ENCODE measurements at places on chromosomes 12 and 14. TPM values are rescaled to one million over a fixed set of nuclear protein-coding genes. Genes with fewer than 3 reads are reported as not detected.

- H3K27me3 ChIP-seq: no peaks in the 10 kb centered on the region
- H3K36me3 ChIP-seq: no peaks in the 10 kb centered on the region
- no peak overlapping the region for H3K4me3 ChIP-seq
- no peaks in the 10 kb centered on the region for H3K4me1 ChIP-seq
- H3K27ac ChIP-seq: no peak overlapping the region
- DNase-seq: no peak
These were observed 3.0 kb upstream of the SLC38A1 start for GRCh38 chr12:46271863-46272262.

The MAPKAPK5 gene
- total RNA-seq: 35.7 TPM

The PTGDR gene
- total RNA-seq: 2.0 TPM

- no peak for DNase-seq
- H3K27ac ChIP-seq: peak overlapping the region; percentile 65
- H3K4me3 ChIP-seq: no peak overlapping the region
- H3K27me3 ChIP-seq: no peaks in the 10 kb centered on the region
- H3K36me3 ChIP-seq: no peaks in the 10 kb centered on the region
These were observed 145.5 kb downstream of the AKAP6 start for GRCh38 chr14:32474478-32475195.

The RBP5 gene
- 0.71 TPM for total RNA-seq

The ADCY6 gene
- total RNA-seq: 102 TPM

The FERMT2 gene
- total RNA-seq: 225 TPM

DNA sequence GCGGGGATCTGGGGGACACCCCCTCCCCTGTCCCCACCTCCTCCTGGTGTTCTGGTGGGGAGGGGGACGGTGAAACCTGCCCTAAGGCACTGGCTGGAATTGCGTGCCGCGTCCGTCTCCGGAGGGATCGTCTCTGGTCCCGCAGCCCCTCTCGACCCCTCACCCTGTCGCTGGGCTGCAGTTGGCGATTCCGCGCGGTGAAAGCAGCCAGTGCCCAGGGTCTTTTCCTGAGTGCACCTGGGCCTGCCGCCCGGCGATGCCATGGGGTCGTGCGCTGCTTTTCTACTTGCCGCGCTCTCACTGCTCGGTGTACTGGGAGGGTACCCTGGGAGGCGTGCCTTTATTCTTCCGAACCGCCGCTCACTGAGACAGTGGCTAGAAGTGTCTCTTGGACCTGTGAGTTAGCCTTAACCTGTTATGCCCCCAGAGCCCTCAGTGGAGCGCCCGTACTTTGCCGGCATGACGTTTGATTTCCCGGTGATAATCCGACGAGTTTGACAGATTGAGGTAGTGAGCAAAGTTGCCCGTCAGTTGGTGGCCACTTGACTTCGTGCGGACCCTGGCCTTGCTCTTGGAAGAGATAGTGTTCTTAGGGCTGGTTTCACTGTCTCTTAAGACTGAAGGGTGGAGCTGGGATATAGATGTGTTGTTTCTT is 788 bp downstream of the SFSWAP start:
- H3K4me1 ChIP-seq: peaks cover 15% of the 10 kb centered on the region
- H3K36me3 ChIP-seq: peaks cover 24% of the 10 kb centered on the region
- H3K27ac ChIP-seq: no peak overlapping the region
- no peak for DNase-seq
- H3K27me3 ChIP-seq: no peaks in the 10 kb centered on the region
- H3K4me3 ChIP-seq: peak overlapping the region; percentile 90

- no peaks in the 10 kb centered on the region for H3K4me1 ChIP-seq
- H3K36me3 ChIP-seq: no peaks in the 10 kb centered on the region
- H3K27ac ChIP-seq: no peak overlapping the region
- DNase-seq: no peak
These were observed 3.4 kb upstream of the TMEM229B start for GRCh38 chr14:67491741-67492507.

GRCh38 chr14:49478784-49479183 is 107.4 kb downstream of the RPS29 start:
- no peaks in the 10 kb centered on the region for H3K27me3 ChIP-seq
- no peak overlapping the region for H3K27ac ChIP-seq
- DNase-seq: no peak
- no peaks in the 10 kb centered on the region for H3K36me3 ChIP-seq
- H3K4me1 ChIP-seq: peaks cover 3% of the 10 kb centered on the region

DNA sequence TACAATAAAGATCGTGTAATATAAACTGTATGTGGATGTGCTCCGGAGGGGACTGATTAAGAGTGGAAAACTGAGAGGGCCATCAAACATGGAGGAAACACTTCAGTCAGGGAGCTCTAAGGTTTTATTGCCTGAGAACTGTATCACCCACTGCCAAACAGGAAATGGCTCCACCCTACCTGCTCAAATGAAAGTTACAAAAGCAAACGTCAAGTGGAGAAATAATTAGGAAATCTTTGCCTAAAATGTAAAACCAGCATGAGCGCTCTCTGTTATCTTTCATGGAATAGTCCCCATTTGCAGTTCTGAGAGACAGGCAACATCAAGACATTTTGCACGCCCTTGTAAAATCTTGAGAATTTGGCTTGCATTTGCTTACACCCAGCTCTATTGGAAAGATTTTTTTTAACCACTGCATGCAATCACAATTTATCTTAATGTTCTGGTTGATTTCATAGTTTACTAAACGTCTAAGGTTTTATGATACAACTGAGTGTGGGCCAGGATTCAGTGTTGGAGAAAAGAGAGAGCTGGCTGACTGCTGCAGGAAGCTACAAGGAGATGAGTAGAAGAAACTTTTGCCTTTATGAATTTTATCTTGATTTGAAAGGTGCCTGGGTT is 344.0 kb upstream of the PRICKLE1 start:
- no peak overlapping the region for H3K4me3 ChIP-seq
- H3K4me1 ChIP-seq: no peaks in the 10 kb centered on the region
- H3K27me3 ChIP-seq: no peaks in the 10 kb centered on the region
- H3K36me3 ChIP-seq: no peaks in the 10 kb centered on the region
- no peak overlapping the region for H3K27ac ChIP-seq

GRCh38 chr14:105912641-105913180 is 386.3 kb downstream of the TMEM121 start:
- no peak overlapping the region for H3K27ac ChIP-seq
- no peaks in the 10 kb centered on the region for H3K4me1 ChIP-seq

DNA sequence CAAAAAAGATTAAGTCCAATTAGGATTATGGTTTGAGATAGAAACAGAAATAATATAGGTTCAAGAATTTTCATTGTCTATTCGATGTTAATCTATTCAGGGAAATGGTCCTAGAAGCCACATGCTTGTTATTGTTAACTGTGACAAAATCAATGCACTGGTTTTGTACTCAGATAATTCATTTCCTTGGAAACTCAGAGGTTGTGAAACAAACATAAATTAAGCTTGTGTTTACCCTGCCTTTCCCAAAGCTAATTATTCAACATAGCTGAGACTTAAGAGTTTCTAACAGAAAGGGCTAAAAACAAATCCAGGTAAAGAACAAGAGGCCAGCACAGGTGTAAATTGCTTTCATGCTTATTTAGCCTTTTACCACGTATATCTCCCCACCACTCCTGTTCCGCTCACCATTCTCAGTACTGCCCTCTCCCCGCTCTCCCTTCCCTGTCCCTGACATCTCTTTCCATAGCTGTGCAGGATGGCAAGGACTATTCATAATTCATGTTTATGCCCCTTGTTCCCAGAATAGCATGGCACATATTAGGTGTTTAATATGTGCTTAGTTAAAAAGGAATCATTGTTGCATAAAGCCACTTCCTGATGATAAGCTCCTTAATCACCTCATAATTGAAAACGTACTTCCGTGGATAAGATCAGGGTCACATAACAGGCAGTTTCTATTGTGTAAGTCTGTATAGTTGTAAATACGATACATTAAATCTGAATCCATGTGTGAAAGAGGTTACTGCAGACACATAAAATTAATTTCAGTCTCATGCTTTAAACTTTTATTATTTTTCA is 131.8 kb upstream of the USP15 start:
- no peaks in the 10 kb centered on the region for H3K36me3 ChIP-seq
- no peaks in the 10 kb centered on the region for H3K4me1 ChIP-seq
- no peak overlapping the region for H3K4me3 ChIP-seq
- DNase-seq: no peak

The ARMH4 gene
- 10.0 TPM for total RNA-seq

- no peak for DNase-seq
- H3K27me3 ChIP-seq: no peaks in the 10 kb centered on the region
- no peaks in the 10 kb centered on the region for H3K4me1 ChIP-seq
- peaks cover 6% of the 10 kb centered on the region for H3K36me3 ChIP-seq
- H3K27ac ChIP-seq: no peak overlapping the region
These were observed 6.8 kb upstream of the UNC119B start for GRCh38 chr12:120703311-120703942.

DNA sequence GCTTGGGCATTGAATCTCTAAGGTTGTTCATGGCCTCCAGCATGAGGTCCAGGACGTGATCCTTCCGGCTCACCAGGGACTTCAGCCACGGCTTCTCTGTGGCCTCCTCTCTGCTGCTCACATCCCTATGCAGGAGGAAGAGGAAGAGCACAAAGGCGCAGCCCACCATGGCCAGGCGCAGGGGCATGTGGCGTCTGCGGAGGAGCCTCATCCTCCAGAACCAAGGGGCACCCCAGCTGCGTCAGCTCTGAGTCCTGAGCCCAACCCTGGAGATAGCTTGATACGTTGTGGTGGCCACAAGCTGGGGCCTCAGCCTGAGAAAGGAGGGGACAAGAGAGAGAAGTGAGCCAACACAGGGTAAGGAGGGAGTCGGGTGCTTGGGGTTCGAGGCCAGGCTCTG is 11.6 kb downstream of the GALNT6 start:
- peaks cover 4% of the 10 kb centered on the region for H3K4me1 ChIP-seq
- H3K27me3 ChIP-seq: no peaks in the 10 kb centered on the region
- no peaks in the 10 kb centered on the region for H3K36me3 ChIP-seq
- H3K27ac ChIP-seq: no peak overlapping the region
- DNase-seq: no peak

- H3K36me3 ChIP-seq: no peaks in the 10 kb centered on the region
- H3K4me3 ChIP-seq: no peak overlapping the region
- no peaks in the 10 kb centered on the region for H3K27me3 ChIP-seq
- H3K4me1 ChIP-seq: peaks cover 5% of the 10 kb centered on the region
- no peak overlapping the region for H3K27ac ChIP-seq
These were observed 1.3 kb upstream of the NUDT14 start for GRCh38 chr14:105182296-105183020.

The TBX5 gene
- total RNA-seq: 1.5 TPM

DNA sequence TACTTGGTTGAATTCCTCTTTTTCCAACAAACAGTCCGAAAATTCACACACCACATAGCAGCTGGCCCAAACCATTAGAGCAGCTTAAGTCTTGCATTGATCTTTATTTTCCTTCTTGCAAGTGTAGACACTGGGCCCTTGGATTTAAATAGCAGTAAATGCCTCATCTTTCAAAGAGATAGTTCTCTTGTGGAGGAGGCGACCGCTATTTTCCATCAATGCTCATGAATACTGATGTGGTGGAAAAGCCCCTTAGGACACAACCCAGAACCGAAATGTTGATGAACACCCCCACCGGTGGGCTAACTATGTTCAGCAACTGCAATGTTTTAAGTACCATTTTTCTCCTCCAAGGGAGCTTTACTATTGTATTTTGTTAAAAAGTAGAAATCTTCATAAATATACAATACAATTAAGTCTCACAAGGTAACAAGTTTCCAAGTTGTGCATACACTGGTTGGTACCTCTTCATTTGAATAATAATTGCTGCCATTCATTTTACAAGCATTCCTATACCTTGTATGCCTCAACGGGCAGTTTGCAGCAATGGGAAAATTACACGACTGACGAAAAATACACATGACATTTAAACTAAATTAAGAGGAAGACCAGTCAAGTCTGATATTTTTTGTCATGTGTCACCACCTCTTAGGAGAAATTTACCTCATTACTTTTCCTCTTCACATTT is 18.0 kb downstream of the NIN start:
- H3K27me3 ChIP-seq: no peaks in the 10 kb centered on the region
- no peak for DNase-seq
- H3K27ac ChIP-seq: no peak overlapping the region
- no peaks in the 10 kb centered on the region for H3K36me3 ChIP-seq
- no peaks in the 10 kb centered on the region for H3K4me1 ChIP-seq

The GLRX5 gene
- total RNA-seq: 22.9 TPM

The AREL1 gene
- 29.6 TPM for total RNA-seq

- peak overlapping the region; percentile 99 for H3K27ac ChIP-seq
- H3K4me3 ChIP-seq: peak overlapping the region; percentile 96
- DNase-seq: no peak
- H3K36me3 ChIP-seq: peaks cover 19% of the 10 kb centered on the region
- H3K27me3 ChIP-seq: no peaks in the 10 kb centered on the region
These were observed 2.2 kb downstream of the ZFP36L1 start for GRCh38 chr14:68790644-68791077.

DNA sequence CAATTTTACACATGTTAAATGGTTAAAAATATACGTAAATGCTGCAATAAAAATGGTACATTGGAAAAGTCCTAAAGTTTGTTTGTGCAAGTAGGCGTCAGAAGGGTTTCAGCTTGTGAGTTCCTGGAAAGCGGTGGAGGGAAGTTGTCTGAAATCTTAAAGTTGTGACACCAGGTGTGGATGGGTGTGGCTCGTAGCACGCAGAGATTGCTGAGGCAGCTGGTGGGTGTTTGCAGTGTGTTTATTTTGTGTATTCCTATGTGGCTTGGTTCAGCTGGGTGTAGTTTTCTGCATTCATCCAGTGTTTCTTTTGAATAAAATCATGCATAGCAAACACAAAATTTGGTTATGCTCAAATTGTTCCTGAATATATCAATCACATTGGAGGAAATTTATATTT is 136.8 kb upstream of the TBX3 start:
- DNase-seq: no peak
- no peaks in the 10 kb centered on the region for H3K27me3 ChIP-seq
- H3K27ac ChIP-seq: no peak overlapping the region
- no peaks in the 10 kb centered on the region for H3K36me3 ChIP-seq
- H3K4me1 ChIP-seq: no peaks in the 10 kb centered on the region

DNA sequence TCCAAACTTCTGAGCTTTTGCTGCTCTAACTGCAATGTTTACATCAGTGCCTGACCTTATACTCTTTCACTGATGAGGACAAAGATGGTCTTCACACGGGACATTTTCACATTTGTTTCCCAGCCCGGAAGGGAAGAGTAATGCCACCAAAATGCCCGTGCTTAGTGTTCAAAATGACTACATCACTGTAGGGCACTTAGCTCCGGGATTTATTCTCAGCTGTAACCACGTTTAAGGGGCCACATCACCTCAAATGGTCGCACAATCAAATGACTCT is 2.9 kb downstream of the GSG1 start:
- no peak for DNase-seq
- no peaks in the 10 kb centered on the region for H3K36me3 ChIP-seq
- no peaks in the 10 kb centered on the region for H3K27me3 ChIP-seq
- peaks cover 52% of the 10 kb centered on the region for H3K4me1 ChIP-seq

The NANOG gene
- 0.35 TPM for total RNA-seq

The SLC39A5 gene
- not detected for total RNA-seq

DNA sequence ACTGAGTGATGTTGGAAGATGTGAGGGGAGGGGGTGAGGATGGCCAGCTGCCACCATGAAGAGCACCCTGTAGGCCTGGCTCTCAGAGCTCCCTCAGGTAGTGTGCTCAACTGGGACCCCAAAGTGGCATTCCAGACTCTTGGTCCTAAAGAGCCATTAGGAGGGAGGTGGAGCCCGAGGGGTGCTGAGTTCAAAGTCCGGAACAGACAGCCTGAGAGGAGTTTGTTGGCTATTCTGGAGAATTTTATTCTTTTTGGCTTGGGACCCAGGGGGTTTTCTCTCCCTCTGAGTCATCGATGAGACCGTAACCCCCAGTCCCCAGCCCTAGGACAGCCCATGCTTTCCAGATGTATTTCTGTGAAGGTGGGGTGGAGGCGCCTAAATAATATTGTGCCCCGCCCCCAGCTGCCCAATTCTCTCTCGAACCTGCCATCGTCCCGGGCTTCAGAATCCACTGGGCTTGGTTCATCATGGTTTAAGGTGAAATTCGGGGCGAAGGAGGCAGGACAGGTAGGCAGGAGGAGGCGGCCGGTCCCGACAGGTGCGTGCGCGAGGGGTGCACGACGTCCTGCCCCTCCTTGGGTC is 690 bp upstream of the RBP5 start:
- DNase-seq: no peak
- peaks cover 14% of the 10 kb centered on the region for H3K4me1 ChIP-seq

Measured in thoracic aorta (tissue), 2 donors.